ENCODE measurements at places on chromosomes 2 and 18.

DNA sequence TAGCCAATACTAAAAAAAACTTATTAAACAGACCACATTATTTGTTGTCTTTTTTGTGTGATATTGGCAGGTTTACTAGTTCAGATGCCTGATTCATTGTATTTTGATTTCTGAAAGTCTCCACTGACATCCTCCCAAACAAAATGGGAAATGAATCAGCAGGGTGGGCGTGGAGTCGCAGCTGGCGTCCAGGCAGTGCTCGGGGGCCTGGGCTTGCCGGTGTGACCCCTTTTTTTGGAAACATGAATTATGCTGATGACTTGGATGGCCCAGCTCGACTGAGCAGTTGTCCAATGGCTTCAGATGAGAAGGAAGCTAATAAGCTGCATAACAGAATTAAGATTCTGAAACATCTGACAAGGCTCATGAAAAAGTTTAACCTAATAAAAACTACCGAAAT, 1.7 kb upstream of the KCNG2 start:
- DNase-seq = no peak

DNA sequence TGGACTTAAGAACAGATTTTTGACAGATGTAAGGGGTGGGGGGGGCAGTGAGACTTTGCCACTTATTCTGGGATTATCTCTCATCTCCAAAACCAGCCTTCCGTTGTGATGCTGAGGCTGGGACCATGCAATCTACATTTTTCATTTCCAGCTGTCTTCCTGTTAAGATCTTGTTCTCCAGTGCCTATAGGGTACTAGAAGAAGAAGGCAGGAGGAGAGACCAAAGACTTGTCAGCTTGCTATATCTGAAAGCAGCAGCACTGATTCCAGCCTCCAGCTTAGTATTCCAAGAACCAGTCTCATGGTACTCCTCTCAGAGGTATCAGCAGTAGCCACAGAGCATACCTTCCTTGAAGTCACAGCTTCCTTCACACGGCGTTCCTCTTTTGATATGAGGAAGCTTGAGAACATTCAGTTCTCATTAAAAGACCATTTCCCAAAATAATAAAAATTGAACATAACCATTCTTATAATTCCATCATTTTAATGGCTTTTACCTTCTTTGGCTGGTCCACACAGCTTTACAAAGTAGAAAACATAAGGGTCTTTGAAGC, 49.8 kb downstream of the USP34 start:
- DNase-seq = no peak

GRCh38 chr2:8796878-8797550, 40.4 kb downstream of the KIDINS220 start:
- DNase-seq = no peak

DNA sequence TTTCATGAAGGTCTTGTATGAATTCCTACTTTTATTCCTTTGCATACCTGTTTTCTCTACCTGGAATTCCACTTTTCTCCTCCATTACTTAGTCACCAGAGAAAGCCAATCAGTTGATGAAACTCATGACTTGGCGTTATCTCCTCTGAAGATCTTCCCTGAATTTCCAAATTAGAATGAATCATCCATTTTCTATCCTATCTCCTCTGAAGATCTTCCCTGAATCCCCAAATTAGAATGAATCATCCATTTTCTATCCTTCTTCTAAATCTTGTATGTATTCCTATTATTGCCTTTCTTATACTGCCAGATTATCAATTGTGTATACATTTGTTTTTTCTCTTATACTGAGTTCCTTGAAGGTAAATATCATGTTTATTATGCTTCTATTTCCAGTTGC, 440.4 kb downstream of the CCDC85A start:
- DNase-seq = no peak

DNA sequence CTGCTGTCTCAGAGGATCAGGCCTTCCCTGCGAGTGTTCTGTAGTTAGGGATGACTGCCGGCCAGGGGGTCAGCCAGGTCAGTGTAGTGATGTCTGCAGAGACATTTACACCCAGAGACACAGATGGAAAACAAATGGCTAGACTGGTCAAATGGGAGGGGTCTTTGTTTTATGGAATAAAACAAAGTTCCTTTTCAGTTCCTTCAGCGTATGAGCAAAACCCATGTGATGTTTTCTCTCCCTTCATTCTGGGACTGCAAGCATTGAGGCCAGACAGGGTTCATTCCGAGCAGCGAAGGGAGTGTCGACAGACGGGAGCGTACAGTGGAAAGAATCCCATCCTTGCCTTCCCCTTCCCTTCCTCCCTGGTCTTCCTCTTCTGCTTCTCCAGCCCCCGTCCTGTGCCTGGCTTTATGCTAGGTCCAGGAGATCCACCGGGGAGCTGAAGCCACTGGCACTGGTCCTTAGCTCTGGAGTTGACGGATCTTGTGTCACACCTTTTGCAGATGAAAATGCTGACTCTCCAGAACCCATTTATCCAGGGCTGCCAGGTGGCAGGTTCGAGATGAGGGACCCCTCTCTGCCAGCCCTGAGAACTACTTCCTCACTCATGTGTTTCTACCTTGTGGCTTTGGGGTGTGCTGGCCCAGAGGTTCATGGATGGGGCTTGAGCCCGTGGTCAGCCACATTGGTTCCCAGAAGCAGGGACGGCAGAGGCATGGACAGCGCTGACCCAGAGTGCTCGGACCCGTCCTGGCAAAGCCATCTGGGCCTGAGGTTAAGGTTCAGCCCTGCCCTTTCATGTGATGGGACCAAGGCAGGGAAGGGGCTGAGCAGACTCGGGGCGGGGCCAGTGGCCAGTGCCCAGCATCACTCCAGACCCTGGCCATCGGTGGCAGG, 24.2 kb downstream of the ITGB1BP1 start:
- no peak for DNase-seq

DNA sequence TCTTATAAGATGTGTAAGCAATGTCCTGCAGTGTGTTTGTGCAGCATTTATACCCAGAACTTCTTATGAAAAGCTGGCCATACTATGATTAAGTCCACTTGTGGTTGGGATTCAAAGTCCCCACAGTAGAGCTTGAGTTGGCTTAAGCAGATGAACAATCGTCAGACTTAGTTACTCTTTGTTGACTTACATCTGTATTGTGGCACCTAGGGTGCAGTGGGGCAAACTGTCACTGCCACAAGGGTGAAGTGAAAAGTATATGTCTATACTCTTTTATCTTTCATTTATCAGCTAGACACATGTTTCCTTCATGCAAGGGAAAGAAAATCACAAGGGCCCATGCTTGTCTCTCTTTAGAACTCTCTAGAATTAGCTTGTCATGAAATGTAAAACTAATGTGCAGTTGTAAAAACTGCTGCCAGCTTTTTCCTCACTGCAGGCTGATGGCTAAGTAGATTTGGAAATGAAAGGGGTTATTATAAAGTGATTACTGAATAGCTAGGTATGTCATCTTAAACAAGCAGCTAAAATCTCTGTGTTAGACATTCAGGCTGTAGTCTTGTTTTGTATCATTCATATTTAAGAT, 474.5 kb downstream of the PTPRM start:
- DNase-seq = no peak
